ENCODE measurements at places on chromosomes 3 and 15. TPM values are rescaled to one million over a fixed set of nuclear protein-coding genes. Genes with fewer than 3 reads are reported as not detected.

SELENOK gene
- 36.1 TPM for total RNA-seq

CCDC80 gene
- total RNA-seq: 572 TPM

MB21D2 gene
- 7.2 TPM for total RNA-seq

THSD4 gene
- total RNA-seq: 12.6 TPM

SLC9C1 gene
- total RNA-seq: 0.16 TPM

PRRT3 gene
- 2.8 TPM for total RNA-seq

INKA1 gene
- 3.6 TPM for total RNA-seq

GATM gene
- not detected for total RNA-seq

ANKRD34C gene
- total RNA-seq: not detected

ACVR2B gene
- 1.1 TPM for total RNA-seq

SNX33 gene
- total RNA-seq: 36.1 TPM

ADAMTSL3 gene
- 3.9 TPM for total RNA-seq

CHRNA7 gene
- total RNA-seq: 0.54 TPM

INO80 gene
- total RNA-seq: 26.0 TPM

ZNF860 gene
- total RNA-seq: 0.32 TPM

GP5 gene
- total RNA-seq: under 0.01 TPM

KNSTRN gene
- 16.5 TPM for total RNA-seq
